ENCODE measurements at places on chromosomes 2 and 18.

GRCh38 chr2:11377928-11378545 is 33.6 kb upstream of the ROCK2 start:
- no peak for DNase-seq

DNA sequence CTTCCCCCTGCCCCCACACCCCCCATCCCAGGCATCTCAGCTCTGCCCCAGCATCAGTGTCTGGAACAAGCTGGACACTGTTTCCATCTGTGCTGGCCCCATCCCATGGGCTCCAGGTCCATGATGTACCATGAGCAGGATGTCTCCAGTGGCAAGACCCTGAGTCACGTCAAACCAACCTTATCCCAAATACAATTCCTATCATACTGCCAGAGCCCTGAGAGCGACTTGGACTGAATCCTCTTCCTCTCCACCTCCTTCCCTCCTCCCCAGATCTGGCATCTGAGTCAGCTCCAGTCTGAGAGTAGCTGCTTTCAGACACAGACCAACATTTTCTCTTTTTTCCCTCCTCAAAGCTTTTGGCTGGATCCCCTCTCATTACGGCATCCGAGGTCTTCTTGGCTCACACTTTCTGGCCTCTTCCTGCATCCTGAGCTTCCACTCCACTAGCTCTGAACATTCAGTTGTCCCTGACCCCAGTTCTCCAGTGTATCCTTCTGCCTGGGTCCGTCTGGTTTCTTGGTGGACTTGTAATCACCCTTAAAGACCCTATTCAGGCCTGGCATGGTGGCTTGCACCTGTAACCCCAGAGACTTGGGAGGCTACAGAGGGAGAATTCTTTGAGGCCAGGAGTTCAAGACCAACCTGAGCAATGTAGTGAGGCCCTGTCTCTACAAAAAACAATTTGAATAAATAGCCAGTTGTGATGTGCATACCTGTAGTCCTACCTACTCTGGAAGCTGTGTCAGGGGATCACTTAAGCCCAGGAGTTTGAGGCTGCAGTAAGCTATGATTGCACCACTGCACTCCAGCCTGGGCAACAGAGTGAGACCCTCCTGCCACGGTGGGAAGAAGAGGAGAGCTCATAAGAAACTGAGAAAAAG is 68.3 kb downstream of the ACKR3 start:
- no peak for DNase-seq

DNA sequence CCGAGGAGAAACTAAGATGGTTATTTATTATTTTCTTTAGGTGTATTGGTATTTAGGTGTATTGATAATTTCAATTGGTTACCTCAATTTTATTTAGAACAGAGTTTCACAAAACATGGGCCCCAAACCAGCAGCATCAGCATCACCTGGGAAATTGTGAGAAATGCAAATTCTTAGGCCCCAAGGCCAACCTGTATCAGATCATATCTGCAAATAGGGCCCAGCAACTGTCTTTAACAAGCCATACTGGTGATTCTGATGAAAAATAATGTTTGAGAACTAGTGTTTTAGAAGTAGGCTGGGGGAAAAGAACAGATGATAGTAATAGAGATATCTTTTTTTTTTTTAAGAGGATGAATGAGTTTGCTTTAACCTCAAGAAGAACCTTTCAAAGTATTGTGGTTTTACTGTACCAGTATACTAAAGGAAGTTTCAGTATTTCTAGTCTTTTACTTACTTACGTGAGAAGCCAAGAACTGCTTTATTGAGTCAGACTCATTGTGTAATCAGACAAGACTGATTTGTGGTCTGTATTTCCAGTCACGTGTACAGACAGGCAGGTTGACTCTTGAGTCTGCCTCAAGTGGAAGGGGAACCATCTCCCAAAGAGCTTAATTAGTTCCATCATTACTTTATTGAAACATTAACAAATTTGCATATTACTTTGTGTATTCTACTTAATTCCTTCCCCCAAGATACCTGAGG is 60.4 kb upstream of the GAREM1 start:
- DNase-seq, result no peak

- no peak for DNase-seq
Observed at GRCh38 chr2:32947484-32948143, 861 bp downstream of the LTBP1 start.

- DNase-seq, result no peak
Observed at GRCh38 chr18:41320100-41320499, 634.9 kb upstream of the PIK3C3 start.

DNA sequence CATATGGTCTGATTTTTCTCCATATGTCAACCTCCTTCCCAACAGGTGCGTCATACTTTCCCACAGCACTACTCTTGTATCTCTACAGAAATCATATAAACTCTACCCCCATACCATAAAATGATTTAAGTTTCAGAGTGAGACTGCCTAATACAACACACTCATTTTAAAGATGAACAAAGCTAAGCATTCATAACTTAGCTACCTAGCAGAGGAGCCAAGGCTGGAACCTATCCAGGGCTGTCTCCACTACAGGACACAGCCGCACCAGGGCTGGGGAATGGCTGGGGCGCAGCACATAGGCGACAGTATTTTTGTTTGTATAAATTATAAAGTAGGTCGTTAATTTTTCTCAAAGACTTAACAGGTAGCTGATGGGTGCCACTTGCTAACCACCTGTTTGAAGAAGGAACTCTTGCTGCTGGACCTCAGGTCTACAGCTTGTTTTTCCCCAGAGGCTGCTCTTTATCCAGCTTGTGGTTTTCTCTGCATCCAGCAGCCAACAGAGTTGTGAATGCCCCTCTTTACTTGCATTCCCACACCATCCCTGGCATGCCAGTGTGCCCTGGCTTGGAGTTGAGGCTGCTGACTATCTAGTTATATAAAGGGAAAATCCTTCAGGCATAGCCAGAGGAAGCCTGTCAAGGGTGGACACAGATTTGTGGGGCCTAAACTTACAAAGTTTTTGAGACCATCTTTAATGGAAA is 62.0 kb downstream of the HNRNPLL start:
- no peak for DNase-seq

GRCh38 chr2:144914622-144915318 is 394.9 kb upstream of the ZEB2 start:
- DNase-seq, result no peak

Data from nucleus accumbens (tissue), 56 donors.